ENCODE measurements at places on chromosomes 4 and X.

DNA sequence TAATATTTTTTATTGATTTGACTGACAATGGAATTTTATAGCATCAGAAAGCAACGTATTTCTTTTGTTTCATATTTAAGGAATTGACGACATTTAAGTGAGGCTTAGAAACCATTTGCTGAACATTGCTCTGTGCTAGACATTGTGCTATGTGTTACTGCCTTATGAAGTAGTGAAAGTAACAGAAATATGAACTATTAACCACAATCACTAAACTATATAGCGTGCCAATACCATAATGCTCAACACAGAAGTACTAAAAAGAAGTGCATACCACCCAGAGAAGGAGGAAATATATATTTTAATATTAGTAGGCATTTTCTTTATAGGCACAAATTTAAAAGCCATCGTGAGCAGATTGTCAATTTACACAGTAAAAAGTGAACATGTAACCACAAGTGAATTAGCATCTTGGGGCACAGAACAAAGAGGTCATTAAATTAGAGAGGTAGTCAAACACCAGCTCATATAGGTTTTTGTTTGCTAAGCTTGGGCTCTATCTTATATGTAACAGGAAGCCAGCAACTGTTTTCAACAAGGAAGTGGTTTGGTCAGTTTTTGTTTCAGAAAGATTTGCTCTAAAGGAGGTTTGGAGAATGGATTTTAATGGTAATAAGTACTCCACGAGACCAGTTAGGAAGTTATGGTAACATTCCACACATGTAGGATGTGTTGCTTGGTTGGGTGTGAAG is 270.7 kb downstream of the GRXCR1 start:
- no peak for DNase-seq

DNA sequence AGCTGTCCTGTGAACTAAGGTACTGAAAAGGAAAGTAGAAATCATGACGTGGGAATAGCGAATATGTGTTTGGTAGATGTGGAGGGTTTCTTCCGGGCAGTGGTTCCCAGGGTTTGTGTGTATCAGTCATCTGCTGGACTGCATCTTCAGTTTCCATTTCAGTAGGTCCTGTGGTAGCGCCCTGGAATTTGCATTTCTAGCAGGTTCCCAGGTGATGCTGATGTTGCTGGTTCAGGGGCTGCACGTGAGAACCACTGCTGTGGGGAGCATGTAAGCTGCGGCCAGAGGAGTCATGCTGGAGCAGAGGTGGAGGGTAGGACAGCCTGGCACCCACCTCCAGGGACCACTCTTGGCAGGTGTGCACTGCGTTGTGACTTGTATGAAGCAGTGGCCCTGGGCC is 47.1 kb downstream of the ARHGAP10 start:
- DNase-seq: no peak

DNA sequence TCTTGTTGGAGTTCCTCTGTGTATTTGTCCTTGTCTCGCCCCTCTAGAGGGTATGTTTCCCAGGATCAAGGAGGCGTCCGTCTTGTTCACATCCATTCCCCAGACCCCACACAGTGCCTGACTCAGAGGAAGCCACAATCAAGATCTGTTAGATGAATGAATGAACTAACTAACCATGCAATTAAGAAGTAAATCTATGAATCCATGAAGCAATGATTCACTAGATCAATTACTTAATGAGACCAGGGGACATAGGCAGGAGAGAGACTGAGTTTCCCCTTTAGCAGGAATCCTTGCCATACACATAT is 11.9 kb downstream of the BLOC1S4 start:
- DNase-seq: no peak

- DNase-seq: no peak
Measured at GRCh38 chrX:122004127-122004526, 956.7 kb downstream of the GLUD2 start.

GRCh38 chr4:42638993-42639392 is 17.9 kb downstream of the ATP8A1 start:
- DNase-seq: no peak

DNA sequence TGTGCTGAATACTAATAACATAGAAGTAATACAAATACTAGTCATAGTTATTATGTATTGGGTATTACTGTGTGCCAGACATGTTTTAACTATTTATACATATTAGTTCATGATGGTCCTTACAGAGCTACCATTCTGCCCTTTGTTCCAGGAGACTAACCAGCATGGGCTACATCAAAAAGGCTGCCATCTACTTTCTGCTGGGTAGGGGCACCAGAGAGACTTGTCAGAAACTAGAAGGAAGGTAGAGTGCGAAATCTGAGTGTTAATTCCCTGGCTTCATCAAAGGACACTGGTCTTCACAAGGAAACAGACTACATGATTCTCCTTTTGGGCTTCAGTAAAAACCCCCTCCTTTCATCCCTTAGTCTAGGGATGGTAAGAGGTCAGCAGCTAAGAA is 347.8 kb downstream of the GBA3 start:
- no peak for DNase-seq

DNA sequence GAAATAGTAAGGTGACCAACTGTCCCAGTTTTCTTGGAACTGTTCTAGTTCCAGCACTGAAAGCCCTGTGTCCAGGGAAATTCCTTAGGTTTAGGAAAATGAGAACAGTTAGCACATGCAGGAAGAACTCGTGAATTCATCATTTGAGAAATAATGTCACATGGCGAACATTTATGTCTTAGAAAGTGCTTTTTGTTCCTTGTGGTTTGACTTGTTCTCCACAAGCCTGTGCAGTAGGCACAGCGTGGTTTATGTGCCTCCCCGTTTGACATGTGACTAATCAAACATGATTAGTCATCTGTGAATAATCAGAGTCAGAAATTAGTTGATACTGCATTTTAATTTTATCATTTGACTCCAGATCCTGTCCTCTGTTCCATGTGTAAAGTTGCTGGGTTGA is 556.0 kb upstream of the CPEB2 start:
- DNase-seq: no peak

- no peak for DNase-seq
Measured at GRCh38 chr4:22237846-22238494, 277.9 kb downstream of the ADGRA3 start.

DNA sequence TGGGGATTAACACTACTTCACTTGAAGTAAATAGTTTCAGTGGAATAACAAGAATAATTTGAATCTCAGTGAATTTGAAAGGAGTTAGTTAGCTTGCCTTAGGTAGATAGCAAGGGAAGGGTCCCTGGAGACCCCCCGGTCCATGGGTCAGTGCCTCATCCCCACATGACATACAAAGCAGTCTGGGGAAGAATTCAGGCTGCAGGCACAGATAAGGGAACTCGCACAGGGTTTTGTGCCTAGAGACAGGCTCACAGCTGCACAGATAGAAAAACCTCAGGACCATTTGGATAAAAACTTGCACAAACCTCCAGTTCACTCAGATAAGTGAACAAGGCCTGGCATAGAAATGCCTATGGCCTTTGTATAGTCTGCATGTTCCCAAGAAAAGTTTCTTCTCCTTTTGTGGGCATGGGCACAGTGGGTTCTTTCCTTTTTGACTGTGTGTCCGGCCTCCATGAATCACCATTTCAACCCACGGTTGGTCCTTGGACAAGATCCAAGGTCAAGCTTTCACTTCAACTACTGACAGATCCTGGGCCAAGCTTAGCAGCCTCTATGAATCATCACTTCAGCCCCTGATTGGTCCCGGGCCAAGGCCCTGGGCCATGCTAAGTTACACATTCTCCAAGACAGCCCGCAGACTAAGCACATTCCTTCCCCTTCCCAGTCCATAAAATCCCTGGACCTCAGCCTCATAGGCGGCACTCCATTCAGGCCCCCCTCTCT is 108.3 kb upstream of the KLHL4 start:
- no peak for DNase-seq

GRCh38 chr4:169209388-169209883 is 61.3 kb downstream of the SH3RF1 start:
- DNase-seq: no peak

DNA sequence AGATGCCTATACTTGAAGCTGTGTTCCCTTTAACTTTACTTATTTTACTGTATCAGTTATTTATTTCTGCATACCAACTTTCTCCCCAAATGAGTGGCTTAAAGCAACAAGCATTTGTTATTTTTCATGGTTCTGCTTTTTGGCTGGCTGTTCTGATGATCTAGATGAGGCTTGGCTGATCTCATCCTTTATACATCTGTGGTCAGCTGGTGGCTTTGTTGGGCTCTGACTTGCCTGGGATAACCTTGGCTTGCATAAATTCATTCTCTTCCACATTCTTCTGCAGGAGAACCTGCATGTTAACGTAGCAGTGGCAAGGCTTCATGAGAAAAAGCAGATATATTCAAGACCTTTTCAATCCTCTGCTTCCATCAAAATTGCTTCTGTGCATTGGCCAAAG is 1317.6 kb downstream of the ADGRL3 start:
- no peak for DNase-seq

DNA sequence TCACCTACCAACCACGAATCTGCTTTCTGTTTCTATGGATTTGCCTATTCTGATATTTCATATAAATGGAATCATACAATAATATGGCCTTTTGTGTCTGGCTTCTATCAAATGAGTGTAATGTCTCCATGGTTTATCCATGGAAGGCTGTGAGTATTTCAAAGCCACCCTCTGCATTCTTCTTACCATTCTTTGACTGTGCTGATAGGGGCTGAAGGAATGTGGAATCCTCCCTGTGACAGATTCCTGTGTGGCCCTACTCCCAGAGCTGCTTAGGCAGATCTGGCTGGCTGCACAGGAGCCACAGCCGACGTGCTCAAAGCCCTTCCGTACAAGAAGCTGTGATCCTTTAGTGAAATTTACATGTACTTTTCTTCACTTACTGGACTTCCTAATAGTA is 163.2 kb downstream of the HS6ST2 start:
- no peak for DNase-seq

GRCh38 chr4:16862697-16863096 is 35.7 kb downstream of the LDB2 start:
- no peak for DNase-seq

- no peak for DNase-seq
Measured at GRCh38 chr4:70153937-70154336, at the start of gene PRR27. TSS of gene PRR27 (plus strand) at chr4:70154237. CDS start at chr4:70154376, 139 bp downstream.

DNA sequence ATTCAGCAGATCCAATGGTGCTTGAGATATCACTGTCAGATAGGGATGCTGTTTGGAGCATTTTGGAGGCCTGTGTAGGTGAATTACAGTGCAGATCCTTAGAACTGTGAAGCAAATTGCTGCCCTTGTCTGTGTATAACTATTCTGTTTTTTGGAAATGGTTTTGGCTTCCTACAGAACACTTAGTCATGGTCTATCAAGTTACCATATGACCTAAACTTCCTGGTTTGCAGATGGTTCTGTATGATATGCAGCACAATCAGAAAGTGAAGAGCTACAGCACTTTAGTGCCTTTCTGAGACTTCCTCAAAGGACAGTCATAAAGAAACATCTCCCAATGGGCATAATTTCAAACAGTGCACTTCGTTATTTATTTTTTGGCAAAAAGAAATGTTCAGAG is 688.6 kb downstream of the SH3BGRL start:
- DNase-seq: no peak

DNA sequence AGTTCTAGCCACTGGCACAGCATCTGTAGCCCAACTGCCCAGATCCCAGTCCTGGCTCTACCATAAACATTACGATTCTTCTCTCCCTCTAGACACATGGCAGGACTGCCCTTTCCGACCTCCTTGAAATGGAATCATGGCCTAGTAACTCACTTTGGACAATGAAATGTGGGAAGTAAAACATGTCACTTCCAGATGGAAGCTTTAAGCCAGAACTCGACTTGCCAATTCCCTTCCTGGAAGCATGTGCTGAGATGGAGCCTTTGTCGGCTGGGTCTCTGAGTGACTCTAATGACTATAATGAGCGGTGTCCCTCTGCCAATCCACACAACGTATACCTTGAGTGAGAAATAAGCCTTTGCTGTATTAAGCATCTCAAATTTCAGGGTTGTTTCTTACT is 34.7 kb downstream of the SH3RF1 start:
- no peak for DNase-seq

DNA sequence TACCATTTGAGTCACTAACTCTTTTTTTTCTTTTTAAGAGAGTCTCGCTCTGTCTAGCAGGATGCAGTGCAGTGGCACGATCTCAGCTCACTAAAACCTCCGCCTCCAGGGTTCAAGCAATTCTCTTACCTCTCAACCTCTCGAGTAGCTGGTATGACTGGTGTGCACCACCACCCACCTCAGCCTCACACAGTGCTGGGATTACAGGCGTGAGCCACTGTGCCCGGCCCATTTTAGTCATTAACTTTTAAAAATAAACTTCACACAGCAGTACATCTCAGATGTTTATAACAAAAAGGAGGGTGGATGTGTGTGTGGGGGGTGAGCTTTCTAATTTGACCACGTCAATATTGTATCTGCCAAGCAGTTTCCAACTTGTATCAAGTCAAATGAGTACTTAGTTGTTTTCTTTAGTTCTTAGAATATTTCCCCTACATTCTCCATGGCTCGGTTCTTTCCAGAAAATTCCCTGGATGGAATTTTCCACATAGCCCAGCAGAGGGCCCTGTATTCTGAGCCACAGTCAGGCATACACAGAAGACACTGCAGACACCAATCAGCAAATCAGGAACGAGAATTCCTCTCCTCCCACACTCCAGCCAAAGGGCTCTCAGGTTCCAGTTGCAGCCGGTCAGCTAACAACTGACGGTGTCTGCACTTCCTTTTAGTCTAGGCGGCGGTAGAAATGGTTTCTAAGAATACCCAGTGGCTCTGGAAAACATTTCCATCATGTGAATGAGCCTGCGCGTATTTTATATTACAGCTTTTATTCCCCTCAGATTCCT is 20.1 kb upstream of the ARAF start:
- no peak for DNase-seq

GRCh38 chr4:101944649-101945048 is 154.1 kb downstream of the BANK1 start:
- no peak for DNase-seq

- DNase-seq: no peak
Measured at GRCh38 chrX:96729053-96729452, 44.4 kb downstream of the DIAPH2 start.

DNA sequence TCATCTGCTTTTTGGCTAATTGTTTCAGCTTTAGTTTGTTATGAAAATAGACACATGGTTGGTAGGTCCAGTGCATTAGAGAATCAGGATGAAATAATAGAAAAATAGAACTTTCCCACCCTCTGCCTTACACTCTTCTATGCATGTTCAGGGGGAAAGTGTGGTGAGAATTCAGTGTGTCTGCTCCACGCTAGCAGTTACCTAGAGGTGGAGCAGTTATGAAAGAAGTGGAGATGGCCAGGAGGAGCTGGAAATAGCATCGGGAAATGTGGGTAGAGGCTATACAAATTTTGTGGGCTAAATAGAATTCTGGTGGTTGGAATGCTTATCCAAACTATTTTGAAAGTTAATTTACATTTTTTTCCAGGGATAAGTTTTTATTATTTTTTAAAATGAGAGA is 91.4 kb upstream of the MAD2L1 start:
- DNase-seq: no peak

- no peak for DNase-seq
Measured at GRCh38 chr4:19300213-19300612, 951.5 kb upstream of the SLIT2 start.

- DNase-seq: no peak
Measured at GRCh38 chrX:99033226-99033901, 1376.7 kb downstream of the PCDH19 start.

All from activated naive CD8-positive, alpha-beta T cell treated with anti-CD3 and anti-CD28 coated beads, Interleukin-2, amount 50 U/mL, for 16 hours (primary cell).